ENCODE measurements at places on chromosomes 7 and 10. TPM values are rescaled to one million over a fixed set of nuclear protein-coding genes. Genes with fewer than 3 reads are reported as not detected.

Gene CALCR
- not detected for total RNA-seq

Gene SPDYE1
- total RNA-seq: not detected

Gene NRCAM
- total RNA-seq: 11.0 TPM

Gene CHPF2
- 139 TPM for total RNA-seq

Gene CBX3
- 109 TPM for total RNA-seq

Gene PNLIPRP3
- not detected for total RNA-seq

Gene GPER1
- 3.4 TPM for total RNA-seq

Gene PON1
- total RNA-seq: not detected

Gene CDK6
- total RNA-seq: 61.5 TPM

Gene KAZALD1
- total RNA-seq: 62.6 TPM

Gene ZNF775
- total RNA-seq: 5.2 TPM

Gene PRSS37
- total RNA-seq: not detected

Gene NODAL
- not detected for total RNA-seq

Gene DNAJC12
- 0.76 TPM for total RNA-seq

Gene GIMAP5
- not detected for total RNA-seq

Gene CTAGE4
- total RNA-seq: 1.3 TPM

GRCh38 chr10:67668448-67668847, 27.5 kb downstream of the CTNNA3 start:
- DNase-seq: peak; percentile 21

DNA sequence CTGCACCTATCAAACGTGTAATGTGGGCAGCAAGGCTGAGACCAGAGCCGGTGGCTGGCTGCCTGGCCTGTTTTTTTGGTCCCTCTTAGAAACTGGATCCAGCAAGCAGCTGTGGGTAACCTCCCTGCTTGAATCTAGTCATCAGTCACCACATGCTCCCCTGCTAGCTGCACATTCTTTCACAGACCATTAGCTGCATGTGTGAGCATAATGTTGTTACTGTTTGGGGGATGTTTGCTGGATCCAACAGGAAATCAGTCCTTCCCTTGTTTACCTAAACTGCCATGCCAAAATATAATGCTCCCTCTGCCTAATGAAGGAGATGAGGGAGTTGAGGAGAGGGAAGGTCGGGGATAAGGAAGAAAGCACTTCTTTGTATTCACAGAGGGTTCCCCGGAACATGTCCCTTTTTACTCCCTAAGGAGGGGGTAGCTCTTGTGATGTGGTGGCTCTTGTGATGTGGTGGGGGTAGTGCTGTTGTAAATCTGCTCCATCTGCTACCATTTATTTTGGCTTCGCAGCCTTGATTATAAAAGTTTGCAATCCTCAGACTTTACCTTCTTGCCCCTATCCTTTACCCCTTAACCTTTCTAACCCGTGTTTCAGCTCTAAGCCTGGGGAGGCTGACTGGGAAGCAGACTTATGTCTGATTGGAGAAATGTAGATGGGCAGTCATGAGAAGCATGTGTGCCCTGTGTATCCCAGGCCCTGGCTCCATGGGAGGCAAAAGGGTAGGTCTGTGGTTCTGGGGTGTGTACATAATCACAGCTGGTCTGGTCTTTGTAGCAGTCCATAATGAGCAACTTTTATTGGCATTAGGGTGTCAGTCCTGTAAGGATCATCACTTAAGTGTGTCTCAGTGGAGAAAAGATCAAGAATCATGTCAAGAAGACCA, 20.8 kb downstream of the LOXL4 start:
- peak; percentile 69 for DNase-seq

DNA sequence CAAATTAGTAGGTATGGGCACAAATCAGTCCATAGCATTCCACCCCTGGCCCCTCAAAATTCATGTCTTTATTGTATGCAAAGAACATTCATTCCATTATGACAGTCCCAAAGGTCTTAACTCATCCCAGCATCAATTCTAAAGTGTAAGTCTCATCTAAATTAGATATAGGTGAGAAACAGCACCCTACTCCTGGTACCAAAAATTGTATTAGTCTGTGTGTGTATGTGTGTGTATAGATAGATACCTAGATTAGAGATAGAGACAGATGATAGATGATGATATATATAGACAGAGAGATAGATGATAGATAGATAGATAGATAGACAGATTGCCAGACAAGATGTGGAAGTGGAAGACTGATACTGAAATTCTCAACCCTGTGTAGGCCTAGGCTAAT, 109.9 kb downstream of the IQUB start:
- no peak for DNase-seq

- no peak for DNase-seq
Observed at GRCh38 chr10:13492493-13493180, 36.2 kb downstream of the BEND7 start.

GRCh38 chr10:94282369-94282768, 80.4 kb downstream of the NOC3L start:
- DNase-seq: no peak

- no peak for DNase-seq
Observed at GRCh38 chr7:28830846-28831245, 127.3 kb downstream of the TRIL start.

GRCh38 chr7:85452674-85453073, 265.8 kb upstream of the SEMA3D start:
- no peak for DNase-seq

- peak; percentile 92 for DNase-seq
Observed at GRCh38 chr7:27185013-27185853, at the start of gene HOXA11. Gene HOXA11 (minus strand): TSS chr7:27185232. CDS start chr7:27185144, 88 bp downstream.

DNA sequence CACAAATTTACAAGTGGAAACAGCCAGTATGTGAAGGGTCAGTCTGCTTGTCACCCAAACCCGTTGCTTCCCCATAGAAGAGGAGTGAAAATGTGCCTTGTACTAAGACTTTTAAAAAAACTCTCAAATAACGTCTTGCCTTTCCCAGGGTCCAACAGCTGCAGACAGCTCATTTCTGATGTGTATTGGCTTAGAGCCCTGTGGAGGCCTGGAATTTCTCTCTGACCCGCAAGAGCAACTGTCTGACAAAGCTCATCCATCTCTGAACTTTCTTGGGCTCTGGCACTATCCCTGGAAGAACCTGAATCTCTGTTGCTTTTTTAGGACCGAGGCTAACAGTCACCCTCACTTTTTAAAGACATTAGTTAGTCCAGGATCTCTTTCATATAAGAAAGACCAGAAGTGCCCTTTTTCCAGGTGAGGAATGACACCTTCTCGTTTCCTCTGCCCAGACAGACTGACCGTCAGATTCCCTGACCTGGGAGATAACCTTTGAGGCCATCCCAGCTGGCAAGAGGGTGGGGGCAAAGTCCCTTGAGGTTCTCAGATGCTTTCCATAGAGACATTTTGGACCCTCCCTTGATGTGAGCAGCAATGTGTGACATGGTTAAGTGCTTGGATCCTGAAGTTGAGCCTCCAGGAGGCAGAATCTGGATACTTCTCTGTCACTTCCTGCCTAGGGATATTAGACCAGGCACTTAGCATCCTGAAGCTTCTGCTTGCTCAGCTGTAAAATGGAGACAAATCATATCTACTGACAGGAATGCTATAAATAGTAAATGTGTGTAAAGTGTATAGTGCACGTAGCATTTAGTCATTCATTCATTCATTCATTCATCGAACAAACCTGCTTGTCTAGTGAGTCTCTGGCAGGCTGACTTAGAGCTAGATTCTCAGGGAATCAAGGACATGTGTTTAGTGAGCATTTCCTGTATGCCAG, 4.5 kb upstream of the NODAL start:
- DNase-seq: peak; percentile 36

- DNase-seq: peak; percentile 35
Observed at GRCh38 chr7:75639886-75640190, 98.9 kb downstream of the HIP1 start.

DNA sequence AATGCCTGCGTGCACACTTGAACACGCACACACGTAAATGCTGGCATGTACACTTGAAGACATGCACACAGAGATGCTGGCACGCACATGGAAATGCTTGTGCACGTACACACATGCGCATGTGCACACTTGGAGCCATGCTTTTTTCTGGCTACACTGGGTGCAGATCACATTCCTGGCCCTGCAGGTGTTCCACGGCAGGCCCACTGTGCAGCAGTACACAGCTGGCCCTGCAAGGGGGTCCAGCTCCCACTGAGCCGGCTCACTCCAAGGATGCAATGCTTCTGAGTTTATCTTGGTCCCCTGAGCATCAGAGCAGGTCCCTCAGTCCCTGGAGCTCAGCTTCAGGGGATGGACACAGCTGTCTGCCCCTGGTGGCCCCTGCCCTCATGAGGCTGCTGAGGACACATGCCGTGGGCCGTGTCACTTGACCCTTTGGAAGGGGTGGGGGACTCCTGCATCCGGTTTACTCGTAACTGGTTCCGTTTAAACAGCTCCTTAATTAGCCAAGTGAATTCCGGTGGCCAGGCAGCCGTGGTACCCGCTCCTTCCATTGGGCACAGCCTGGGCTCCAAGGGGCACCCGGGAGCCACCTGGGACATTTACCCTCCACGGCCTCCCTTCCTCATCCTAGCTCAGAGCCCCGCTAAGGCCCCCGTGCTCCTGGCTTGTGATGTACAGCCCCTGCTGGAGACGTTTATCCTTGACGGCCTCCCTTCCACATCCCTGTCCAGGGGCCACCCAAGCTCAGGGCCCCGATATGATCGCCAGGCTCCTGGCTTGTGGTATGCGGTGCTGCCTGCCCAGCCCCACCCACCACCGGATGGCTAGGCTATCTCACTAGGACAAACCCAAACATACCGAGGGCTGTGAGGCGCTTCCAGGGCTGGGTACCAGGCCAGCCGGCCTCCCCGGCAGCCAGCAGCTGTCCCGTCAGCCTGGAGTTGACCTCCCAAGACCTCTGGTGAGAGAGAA, 39.5 kb upstream of the DPYSL4 start:
- no peak for DNase-seq

- DNase-seq: no peak
Observed at GRCh38 chr10:98638920-98639319, 192.2 kb upstream of the HPS1 start.

DNA sequence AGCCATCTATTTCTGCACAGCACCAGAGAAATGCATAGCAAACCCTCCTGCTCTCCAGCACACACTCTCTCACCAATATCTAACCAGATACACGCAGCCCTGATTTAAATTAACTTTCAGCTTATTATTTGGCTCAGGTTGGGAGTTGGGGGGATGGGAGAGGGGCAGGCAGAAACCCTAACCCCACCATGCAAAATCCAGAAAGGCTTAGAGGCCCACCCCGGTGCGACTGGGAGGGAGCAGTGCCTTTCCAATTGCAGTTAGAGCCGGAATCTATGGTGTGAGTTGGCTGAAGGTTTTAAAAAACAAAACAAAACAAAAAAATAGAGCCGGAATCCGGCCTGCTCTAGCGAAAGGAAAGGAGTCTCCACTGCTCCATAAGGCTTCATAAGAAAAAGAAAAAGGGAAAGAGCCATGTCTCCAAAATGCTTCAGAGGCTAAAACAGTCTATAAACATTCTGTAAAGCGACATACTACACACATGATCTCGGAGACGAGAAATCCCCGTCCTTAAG, 2.9 kb downstream of the IGF2BP3 start:
- DNase-seq: peak; percentile 31

GRCh38 chr7:12549106-12549505, 21.4 kb upstream of the SCIN start:
- peak; percentile 59 for DNase-seq

DNA sequence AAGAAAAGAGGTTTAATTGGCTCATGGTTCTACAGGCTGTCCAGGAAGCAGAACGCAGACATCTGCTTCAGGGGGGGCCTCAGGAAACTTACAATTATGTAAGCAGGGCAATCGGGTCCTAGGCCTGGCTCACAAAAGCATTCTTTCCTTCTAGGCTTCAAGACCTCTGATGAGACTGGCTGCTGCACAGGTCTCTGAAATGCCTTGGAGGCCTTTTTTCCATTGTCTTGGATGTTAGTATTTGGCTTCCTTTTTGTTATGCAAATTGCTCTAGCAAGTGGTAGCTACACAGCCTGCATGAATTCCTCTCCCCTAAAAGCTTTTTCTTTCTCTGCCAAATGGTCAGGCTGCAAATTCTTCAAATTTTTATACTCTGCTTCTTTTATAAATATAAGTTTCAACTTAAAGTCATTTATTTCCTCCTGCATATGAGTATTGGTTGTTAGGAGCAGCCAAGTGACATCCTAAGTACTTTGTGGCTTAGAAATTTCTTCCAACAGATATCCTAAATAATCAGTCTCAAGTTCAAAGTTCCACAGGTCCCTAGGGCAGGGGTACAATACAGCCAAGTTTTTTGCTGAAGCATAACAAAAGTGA, 83.1 kb upstream of the SEMA3A start:
- no peak for DNase-seq

GRCh38 chr10:306675-307185, 171.5 kb downstream of the ZMYND11 start:
- no peak for DNase-seq

GRCh38 chr10:117334926-117335325, 40.3 kb downstream of the PDZD8 start:
- no peak for DNase-seq

DNA sequence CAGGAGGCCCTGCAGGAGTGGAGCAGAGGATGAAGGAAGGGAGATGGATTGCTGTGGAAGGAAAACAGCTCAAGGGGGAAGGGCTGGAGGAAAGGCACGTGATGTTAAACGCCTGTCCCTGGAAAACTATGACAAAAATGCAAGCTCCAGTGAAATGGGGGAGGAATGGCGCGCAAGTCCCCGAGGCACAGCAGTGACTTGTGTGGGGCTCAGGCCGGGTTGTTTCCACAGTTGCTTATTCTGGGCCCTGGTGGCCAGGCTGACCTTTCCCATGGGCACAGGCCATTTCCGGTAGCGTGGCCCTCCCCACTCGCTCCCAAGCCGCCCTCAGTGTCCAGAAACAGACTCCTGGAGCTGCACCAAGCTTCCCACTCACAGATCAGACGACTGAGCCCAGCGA, 68.1 kb upstream of the PDGFA start:
- no peak for DNase-seq

- DNase-seq: no peak
Observed at GRCh38 chr10:96768136-96768535, 47.8 kb upstream of the PIK3AP1 start.

DNA sequence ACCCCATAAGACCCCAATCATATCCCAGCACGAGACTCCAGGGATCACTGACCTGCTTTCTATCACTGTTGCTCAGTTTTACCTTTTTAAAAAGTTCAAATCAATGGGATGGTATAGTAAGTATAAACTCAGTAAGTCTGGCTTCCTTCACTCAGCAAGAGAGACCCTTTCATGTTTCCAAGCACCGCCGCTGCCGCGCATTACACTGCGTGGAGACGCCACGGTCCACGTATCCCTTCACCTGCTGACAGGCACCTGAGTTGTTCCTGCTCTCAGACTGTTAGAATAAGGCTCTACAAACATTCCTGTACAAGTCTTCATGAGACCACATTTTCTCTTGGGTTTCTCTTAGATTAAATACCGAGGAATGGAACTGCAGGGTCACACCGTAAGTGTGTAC, 28.3 kb downstream of the MAD1L1 start:
- DNase-seq: no peak
